MCF 10A (cell line): ENCODE measurements at places on chromosomes 13 and 19.

DNA sequence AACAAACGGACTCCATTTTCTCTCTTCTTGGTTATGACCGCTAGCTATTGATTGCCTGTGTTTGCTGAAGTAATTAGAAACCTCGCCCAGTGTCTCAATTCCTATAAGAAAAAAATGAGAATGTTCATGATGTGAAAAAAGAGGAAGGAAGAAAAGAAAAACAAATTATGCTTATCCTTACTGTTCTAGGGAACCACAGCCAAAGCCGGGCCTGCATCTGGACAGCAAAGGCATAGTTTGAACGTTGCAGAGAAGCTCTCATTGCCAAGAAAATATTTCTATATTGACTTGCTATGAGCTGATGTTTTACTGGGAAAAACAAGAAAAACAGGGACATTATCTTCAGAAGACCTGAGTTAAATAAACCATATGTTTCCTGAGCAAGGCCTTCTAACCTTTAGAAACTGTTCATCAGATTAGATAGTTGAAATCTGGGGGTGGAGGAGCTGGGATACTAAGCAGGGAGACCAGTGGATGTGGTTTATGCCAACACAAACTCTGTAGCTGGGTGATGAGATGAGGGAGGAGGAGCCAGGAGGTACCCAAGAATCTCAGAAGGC, 55.0 kb downstream of the EFNB2 start:
- DNase-seq, result no peak

- no peak for DNase-seq
These were observed 1614.6 kb downstream of the PCDH9 start for GRCh38 chr13:65615506-65615905.

- no peak for DNase-seq
These were observed 7.6 kb downstream of the SSC5D start for GRCh38 chr19:55495646-55496349.

GRCh38 chr19:7440188-7440975, 48.5 kb downstream of the PEX11G start:
- no peak for DNase-seq

DNA sequence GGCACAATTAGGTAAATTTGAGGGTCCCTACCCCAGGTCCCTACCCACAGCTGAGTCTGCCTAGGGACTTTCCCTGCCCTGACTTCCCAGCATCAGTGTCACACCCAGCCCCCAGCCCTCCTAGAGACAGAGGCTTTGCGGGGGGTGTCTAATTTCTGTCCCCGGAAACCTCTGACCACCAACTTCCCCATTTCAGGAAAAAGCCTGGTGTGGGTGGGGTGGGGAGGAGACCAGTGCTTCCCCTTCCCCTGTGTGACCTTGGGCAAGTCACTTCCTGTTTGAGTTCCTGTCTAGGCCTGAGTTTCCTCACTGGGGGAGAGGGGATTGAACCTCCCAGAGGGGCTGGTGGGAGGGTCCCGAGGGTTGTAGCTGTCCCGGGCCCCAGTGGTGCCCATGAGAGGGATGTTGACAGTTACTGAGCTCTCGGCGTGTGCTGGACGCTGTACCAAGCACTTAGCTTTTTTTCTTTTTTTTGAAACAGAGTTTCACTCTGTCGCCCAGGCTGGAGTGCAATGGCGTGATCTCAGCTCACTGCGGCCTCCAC, 7.9 kb downstream of the VASP start:
- no peak for DNase-seq

GRCh38 chr19:16976446-16976845, 50.2 kb downstream of the CPAMD8 start:
- no peak for DNase-seq

- no peak for DNase-seq
These were observed 916.4 kb downstream of the UQCRFS1 start for GRCh38 chr19:28296506-28296905.

DNA sequence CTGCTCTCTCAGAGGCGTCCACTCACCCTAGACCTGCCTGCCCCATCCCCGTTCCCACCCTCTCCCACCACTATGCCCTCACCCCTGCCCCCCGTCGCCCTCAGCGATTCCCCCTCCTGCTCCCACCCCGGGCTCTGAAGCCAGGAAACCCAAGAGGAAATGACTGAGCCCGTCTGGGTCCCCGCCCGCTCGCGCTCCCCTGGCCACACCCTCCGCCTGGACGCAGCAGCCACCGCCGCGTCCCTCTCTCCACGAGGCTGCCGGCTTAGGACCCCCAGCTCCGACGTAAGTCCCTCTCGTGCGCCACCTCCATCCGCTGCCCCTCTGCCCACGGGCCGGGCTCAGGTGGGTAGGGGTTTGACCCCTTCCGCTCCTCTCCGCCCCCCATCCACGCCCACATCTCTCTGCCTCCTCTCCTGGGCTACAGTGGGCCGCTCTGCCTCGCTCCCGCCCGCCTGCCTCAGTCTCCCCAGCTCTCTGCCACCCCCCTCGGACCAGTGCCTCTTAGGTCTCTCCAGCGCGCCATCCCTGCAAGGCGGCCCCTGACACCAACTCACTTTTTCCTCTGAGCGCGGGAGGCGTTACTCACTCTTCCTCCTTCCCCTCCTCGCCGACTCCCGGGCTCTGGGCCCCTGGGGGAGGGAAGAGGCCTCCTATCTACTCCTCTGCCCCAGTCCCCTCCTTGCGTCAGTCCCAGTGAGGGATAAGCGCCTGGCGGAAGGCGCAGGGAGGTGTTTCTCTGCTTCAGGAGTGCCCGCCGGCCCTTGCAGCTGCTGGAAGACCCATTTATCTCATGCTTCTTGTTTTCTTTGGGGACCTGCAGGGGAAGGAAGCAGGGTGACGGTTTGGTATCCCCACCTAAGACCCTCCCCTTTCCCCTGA, at the start of gene FXYD5:
FXYD5 (plus strand) TSS at position 211 of the 882 bp plus-strand sequence. CDS start 816 bp downstream, outside the sequence.
- DNase-seq, result peak; percentile 82

DNA sequence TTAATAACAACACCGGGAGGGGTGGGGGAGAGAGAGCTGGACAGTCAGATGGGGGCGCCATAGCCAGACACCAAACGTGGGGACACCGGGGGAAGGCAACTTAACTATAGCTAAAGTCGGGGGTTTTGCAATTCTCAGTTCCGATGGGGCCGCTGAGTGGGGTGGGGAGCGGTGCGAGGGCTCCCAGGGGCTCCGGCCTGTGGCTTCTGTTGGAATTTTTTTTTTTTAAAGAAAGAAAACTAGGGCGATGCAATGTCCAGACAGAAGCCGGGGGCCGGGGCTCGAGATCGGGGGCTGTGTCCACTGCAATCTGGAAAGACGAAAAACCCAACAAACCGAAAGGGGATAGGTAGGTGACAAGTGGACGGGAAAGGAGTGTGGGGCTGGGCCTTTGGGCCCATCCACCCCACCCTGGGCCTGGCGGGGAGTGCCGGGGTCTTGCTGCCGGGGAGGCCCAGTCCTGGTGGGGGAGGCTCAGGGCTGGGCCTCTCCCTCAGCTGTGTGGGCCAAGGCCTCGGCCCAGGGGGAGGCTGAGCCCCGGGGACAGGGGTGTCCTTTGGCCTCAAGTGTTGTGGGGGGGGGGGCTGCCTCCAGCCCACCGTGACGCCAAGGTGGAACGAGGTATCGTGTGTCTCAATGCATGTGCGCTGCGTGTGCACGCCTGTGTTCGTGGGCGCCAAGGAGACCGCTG, 17.3 kb downstream of the PRKCSH start:
- DNase-seq, result no peak
